SJSA1 (cell line): ENCODE measurements at places on chromosomes 5 and 9. TPM values are rescaled to one million over a fixed set of nuclear protein-coding genes. Genes with fewer than 3 reads are reported as not detected.

The SHISAL2B gene
- not detected in 2 replicates for total RNA-seq

The KIF24 gene
- 2.1 and 4.1 TPM in 2 replicates for total RNA-seq

The PCDHGB7 gene
- 1.8 and 2.6 TPM in 2 replicates for total RNA-seq

The TRPM6 gene
- total RNA-seq = not detected in 2 replicates

The TAF11L11 gene
- total RNA-seq = not detected in 2 replicates

The SIMC1 gene
- 4.7 and 5.2 TPM in 2 replicates for total RNA-seq

The IL33 gene
- not detected in 2 replicates for total RNA-seq

The CCL21 gene
- not detected in 2 replicates for total RNA-seq

The ZFR gene
- total RNA-seq = 59.8 and 83.5 TPM in 2 replicates

The ANKDD1B gene
- total RNA-seq = 0.29 TPM in 1 of 2 replicates, not detected in the other

The GZMA gene
- not detected in 2 replicates for total RNA-seq

The ATP6V1G1 gene
- 212 and 267 TPM in 2 replicates for total RNA-seq

The ACER2 gene
- 0.75 and 0.82 TPM in 2 replicates for total RNA-seq

The DMRTA1 gene
- total RNA-seq = 0.25 and 1.1 TPM in 2 replicates

The SPINK4 gene
- total RNA-seq = not detected in 2 replicates

The KIF4B gene
- not detected in 2 replicates for total RNA-seq

The SLCO6A1 gene
- total RNA-seq = not detected in 2 replicates

The SEC16A gene
- 14.9 and 15.4 TPM in 2 replicates for total RNA-seq

The CACNA1B gene
- total RNA-seq = 0.03 TPM in 1 of 2 replicates, not detected in the other

The SLC6A19 gene
- total RNA-seq = 0.03 TPM in 1 of 2 replicates, not detected in the other

The ENHO gene
- total RNA-seq = not detected in 2 replicates

The TSSK1B gene
- 0.13 TPM in 1 of 2 replicates, not detected in the other for total RNA-seq

The TMEM174 gene
- total RNA-seq = not detected in 2 replicates

The NOXA1 gene
- not detected in 2 replicates for total RNA-seq

The F2R gene
- 61.4 and 95.4 TPM in 2 replicates for total RNA-seq

The PCDHAC2 gene
- 0.03 TPM in 1 of 2 replicates, not detected in the other for total RNA-seq

The PNPLA7 gene
- 0.05 TPM in 1 of 2 replicates, not detected in the other for total RNA-seq

The RASA1 gene
- 22.3 and 36.9 TPM in 2 replicates for total RNA-seq

The BTNL8 gene
- not detected in 2 replicates for total RNA-seq

The PCDHB2 gene
- 5.4 and 7.6 TPM in 2 replicates for total RNA-seq

The PAEP gene
- not detected in 2 replicates for total RNA-seq

The CDH9 gene
- not detected in 2 replicates for total RNA-seq

The VAV2 gene
- total RNA-seq = 12.2 and 25.0 TPM in 2 replicates

The GABRG2 gene
- total RNA-seq = not detected in 2 replicates

The SLC44A1 gene
- total RNA-seq = 39.1 and 59.1 TPM in 2 replicates

The PCDHGA4 gene
- total RNA-seq = 1.2 and 1.7 TPM in 2 replicates

The SMIM33 gene
- total RNA-seq = not detected in 2 replicates

The TMEM215 gene
- not detected in 2 replicates for total RNA-seq

The GPR150 gene
- 0.18 TPM in 1 of 2 replicates, not detected in the other for total RNA-seq

The PTPDC1 gene
- total RNA-seq = 7.7 and 12.0 TPM in 2 replicates

The PCSK1 gene
- not detected in 2 replicates for total RNA-seq

The CCDC171 gene
- total RNA-seq = 0.47 and 0.53 TPM in 2 replicates

The PCDHGA7 gene
- total RNA-seq = 0.82 and 0.91 TPM in 2 replicates

The COL15A1 gene
- total RNA-seq = 0.22 and 0.50 TPM in 2 replicates

The MLLT3 gene
- 9.4 and 13.9 TPM in 2 replicates for total RNA-seq

The HAVCR2 gene
- total RNA-seq = 0.05 TPM in 1 of 2 replicates, not detected in the other

The TAF11L9 gene
- not detected in 2 replicates for total RNA-seq

The FGFR4 gene
- total RNA-seq = 1.3 and 4.1 TPM in 2 replicates

The ARPC5L gene
- 31.5 and 41.3 TPM in 2 replicates for total RNA-seq

The GARIN3 gene
- not detected in 2 replicates for total RNA-seq

The PCA3 gene
- total RNA-seq = not detected in 2 replicates

The VCAN gene
- total RNA-seq = 46.0 and 69.4 TPM in 2 replicates

The FAM81B gene
- total RNA-seq = not detected in 2 replicates

The FRMPD1 gene
- not detected in 2 replicates for total RNA-seq

The AK1 gene
- total RNA-seq = 32.6 and 32.7 TPM in 2 replicates

The TGFBI gene
- total RNA-seq = 172 and 185 TPM in 2 replicates

The ACSL6 gene
- 0.03 TPM in 1 of 2 replicates, not detected in the other for total RNA-seq

The GDA gene
- 0.22 and 0.39 TPM in 2 replicates for total RNA-seq

The GNA14 gene
- total RNA-seq = 0.45 TPM in 1 of 2 replicates, not detected in the other

The RALGPS1 gene
- total RNA-seq = 2.4 and 9.6 TPM in 2 replicates
